ENCODE measurements at places on chromosomes 6 and 20.

DNA sequence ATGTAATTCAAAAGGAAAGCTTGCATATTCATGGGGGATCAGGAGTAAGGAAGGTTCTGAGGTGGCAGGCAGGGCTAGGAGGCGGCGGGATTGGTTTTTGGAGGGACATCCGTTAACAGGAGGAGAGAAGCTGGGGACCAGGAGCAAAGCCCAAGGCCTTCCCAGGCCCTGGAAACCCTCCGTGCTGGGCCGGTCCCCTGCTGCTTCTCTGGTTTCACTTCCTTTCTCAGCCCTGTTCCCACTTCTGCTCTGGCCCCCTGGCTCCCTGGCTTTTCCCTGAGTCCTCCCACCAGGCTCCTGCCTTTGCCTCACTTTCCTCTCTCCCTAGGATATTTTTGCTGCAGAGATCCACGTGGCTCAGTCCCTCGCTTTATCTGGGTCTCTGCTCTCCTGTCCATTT is 26.4 kb upstream of the SALL4 start:
- no peak for DNase-seq

DNA sequence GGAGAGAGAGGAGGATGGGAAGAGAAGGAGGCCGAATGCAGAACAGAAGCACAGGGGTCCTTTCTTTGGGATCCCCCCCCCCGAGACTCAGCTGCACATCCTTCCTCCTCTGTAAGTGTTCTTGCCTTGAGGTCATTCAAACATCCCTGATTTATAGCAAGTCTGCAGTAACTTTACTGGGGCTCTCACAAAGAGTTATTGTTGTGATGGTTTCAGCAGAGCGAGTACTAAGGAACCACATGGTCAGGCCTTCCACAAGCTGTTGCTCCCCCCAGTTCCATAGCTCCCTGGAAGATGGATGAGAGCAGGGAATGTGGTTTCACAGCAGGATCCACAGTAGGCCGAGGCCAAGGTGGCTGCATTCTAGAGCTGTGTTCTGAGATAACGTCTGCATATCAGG is 351.4 kb upstream of the CDH4 start:
- DNase-seq: no peak

GRCh38 chr6:98633886-98634285 is 200.5 kb upstream of the POU3F2 start:
- no peak for DNase-seq

- DNase-seq: no peak
Measured at GRCh38 chr20:62234339-62234738, 4.0 kb upstream of the OSBPL2 start.

- DNase-seq: no peak
Measured at GRCh38 chr20:7240490-7240889, 473.0 kb downstream of the BMP2 start.

DNA sequence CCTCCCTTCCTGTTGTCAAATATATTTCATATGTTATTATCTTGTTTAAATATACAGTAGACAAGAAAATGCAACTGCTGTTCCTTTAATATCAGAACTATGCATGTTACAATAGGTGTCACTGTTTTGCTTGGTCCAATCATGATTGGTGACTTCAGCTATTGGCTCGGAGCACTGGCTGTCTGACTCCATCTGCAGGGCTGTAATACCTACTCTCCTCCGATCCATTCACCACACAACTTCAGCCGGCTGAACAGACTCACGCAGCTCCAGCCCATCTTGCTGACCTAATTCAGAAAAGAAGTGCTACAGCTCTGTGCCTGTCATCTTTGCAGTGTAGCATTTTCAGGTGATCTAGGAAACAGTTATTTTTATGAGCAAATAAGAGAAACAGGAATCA is at the start of gene BTBD3:
Gene BTBD3 (plus strand): TSS at position 231 of the 400 bp plus-strand sequence. CDS start 383 bp downstream, outside the sequence.
- no peak for DNase-seq

- no peak for DNase-seq
Measured at GRCh38 chr6:40887792-40888340, 151.2 kb downstream of the UNC5CL start.
